ENCODE measurements at places on chromosomes 13 and 19.

DNA sequence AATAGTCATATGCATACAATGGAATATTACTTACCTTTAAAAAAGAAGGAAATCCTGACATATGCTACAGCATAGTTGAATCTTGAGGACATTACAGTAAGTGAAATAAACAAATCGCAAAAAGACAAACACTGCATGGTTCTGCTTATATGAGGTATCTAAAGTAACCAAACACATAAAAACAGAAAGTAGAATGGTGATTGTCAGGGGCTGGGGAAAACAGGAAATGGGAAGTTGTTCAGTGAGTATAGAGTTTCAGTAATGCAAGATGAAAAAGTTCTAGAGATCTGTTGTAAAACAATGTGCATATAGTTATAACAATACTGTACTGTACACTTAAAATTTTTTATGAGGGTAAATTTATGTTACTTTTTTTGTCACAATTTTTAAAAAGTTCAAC is 219.4 kb downstream of the KLF5 start:
- DNase-seq = no peak

DNA sequence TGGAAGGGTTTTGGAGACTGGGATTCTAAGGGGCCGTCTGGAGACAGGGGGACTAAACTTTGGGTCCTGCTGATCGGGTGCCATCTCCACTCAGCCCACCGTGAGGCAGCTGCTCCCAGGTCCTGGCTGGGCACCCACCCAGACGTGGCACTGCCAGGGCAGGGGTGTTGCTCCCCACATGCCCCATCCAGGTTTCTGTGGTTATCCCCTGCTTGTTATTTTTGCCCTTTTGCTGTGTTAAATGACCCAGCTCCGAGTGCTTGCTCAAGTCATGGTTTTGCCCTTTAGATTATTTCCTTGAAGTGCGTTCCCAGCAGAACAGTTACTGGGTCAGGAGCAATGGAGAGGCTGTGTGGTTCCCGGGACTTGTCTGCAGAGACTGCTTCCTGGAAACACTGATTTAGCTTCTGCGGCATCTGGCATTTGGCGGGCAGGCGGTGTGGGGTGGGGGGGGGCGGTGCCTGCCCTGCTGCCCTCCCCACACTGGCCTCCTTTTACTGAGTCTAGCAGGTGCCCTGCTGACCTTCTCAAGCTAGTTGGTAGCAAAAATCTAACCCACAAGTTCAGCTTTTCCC is 1.9 kb downstream of the RAB11B start:
- peak; percentile 67 for DNase-seq

- no peak for DNase-seq
Measured at GRCh38 chr13:79837741-79838450, 356.9 kb downstream of the NDFIP2 start.

GRCh38 chr13:111567637-111568036 is 247.2 kb downstream of the TEX29 start:
- DNase-seq = no peak

- DNase-seq = no peak
Measured at GRCh38 chr19:12946731-12947496, 1.3 kb downstream of the RAD23A start.

DNA sequence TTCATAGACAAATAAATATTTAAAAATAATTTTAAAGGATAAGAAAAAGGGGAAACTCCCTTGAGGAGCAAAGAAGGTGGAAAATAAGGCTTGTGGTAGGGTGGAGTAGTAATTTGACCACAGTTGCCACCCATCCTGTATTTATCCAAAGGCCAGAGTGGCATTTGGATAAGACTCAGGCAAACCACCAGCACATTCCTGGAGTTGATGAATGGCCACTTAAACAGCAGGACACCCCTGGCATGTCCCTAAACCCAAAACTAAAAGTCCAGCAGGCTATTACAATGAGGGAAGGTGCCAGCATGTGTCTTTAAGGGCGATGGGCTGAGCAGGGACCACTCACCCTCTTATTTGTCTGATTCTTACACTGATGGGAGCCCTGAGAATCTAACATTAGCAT is 9.8 kb upstream of the FRY start:
- DNase-seq = no peak

DNA sequence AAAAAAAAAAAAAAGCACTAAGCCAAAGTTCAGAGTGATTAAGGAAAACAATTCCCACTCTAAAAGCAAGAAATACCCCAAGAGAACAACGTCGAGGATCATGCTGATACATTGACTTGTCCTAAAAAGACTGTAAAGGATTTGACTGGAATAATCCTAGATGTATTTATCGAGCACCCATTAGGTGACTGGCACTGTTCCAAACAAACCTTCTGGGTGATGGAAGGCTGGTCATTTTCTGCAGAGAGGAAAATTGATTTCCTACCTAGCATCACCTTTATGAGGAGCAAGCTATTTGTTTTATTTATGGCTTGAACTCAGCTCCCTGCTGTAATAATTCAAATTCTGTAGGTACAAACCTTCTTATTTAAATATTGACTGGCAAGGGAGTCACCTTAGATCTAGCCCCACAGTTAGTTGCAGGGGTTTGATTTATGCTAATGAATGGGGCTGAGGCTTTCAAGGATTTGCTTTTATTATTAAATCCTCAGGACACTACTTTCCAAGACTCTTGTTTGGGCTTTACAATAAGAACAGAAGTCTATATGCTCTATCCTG is 471.0 kb downstream of the OLFM4 start:
- no peak for DNase-seq

DNA sequence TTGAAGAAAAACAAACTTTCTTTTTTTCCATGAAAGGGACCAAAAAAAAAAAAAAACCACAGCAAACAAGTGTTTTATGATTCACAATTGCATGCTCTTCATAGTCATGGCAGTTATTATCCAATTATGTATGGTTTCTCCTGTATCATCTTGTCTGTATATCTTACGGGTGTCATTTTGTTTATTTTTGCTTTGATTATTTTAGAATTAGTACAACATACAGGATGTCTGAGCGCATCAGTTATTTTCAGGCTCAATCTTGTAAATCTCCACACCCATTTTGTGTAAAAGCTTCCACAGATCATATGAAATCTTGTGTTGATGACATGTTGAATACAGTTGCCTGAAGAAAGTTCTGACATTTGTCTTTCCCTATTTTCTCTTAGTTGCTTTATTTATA is 280.3 kb downstream of the KLF5 start:
- no peak for DNase-seq

DNA sequence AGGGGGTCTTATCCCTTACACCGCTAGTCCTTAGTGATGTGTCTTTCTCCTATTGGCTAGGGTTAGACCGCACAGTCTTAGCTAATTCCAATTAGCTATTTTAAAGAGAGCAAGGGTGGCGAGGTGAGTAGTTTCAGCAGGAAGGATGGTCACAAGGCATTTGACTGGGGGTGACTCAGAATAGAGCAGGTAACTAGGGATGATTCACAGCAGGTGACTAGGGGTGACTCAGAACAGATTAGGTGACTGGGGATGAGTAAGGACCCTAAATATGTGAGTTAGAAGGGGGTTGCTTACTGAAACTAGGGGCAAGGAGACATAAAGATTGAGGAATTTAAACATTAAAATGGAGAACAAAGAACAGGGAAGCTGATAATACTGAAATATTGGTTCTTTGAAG is 64.3 kb downstream of the ZNF66 start:
- DNase-seq = no peak

GRCh38 chr19:5929625-5930024 is 15.6 kb downstream of the CAPS start:
- DNase-seq = no peak

- no peak for DNase-seq
Measured at GRCh38 chr13:45872566-45872965, 21.0 kb upstream of the SIAH3 start.

DNA sequence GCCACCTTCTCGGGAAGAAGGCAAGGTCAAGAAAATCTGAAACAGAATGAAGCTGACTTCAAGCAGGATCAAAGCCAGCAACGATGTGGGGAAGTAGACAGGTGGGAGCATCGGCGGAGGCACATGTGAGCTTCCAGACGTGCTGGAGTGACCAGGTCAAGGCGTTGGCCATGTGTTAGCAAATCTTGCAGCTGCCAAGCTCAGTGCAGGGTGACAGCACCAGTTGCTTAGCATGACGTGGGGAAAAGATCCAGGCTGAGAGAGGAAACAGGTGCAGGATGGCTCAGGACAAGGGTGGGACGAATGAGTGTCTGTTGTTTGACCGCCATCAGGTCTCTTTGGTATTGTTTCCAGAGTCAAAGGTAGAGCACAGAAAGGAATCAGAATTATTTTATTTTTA is 92.3 kb downstream of the TNFSF13B start:
- DNase-seq = no peak

DNA sequence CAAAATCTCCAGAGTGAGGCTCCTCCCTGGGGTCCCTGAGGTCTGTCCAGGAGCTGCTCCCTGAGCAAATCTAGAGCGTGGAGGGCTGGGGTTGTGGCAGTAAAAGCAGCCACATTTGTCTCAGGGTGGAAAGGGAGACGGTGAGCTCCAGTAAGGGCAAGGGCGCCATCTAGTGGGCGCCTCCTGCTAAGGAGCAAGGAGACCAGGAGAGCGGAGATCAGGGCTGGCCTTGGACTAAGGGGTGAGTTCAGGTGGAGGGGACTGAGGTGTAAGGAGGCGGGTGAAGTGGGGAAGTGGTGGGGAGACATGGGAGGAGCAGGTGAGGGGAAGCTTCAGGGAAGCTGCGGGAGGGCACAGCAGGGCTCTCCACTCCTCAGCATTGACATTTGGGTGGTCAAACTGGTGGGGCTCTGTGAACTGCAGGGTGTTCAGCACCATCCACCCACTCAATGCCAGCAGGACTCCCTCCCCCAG is 5.3 kb upstream of the CEACAM21 start:
- DNase-seq = peak; percentile 51

DNA sequence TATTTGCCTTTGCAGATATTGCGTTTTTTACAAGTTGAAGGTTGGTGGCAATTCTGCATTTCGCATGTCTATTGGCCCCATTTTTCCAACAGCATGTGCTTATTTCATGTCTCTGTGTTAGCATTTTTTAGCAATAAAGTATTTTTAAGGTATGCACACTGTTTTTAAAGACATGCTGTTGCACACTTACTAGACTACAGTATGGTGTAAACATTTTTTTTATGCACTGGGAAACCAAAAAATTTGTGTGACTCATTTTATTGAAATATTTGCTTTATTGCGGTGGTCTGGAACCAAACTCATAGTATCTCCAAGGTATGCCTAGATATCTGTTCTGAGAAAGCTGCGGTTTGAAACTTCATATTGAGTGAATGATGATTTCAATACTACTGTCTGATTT is 55.4 kb upstream of the RNF113B start:
- no peak for DNase-seq

- DNase-seq = peak; percentile 33
Measured at GRCh38 chr19:50835785-50836542, 2.6 kb upstream of the KLK15 start.

- no peak for DNase-seq
Measured at GRCh38 chr13:30409886-30410704, 12.2 kb upstream of the UBE2L5 start.

DNA sequence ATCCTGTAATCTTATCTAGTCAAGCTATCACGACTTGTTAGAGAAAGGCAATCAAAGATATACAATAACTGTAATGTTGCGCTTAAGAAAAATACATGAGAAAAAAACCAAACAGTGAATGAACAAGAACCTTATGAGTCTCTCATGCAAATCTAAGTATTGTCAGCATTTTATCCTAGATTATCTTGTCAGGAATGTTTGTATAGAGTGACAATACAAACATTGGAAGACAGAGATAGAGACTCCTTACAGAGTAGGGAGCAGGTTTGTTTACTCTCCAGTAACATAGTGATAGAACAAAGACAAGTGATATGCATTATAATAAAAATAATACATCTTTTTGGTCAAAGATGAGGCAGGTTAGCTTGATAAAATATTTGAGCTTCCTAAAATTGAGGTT is 444.8 kb downstream of the SLITRK5 start:
- no peak for DNase-seq

DNA sequence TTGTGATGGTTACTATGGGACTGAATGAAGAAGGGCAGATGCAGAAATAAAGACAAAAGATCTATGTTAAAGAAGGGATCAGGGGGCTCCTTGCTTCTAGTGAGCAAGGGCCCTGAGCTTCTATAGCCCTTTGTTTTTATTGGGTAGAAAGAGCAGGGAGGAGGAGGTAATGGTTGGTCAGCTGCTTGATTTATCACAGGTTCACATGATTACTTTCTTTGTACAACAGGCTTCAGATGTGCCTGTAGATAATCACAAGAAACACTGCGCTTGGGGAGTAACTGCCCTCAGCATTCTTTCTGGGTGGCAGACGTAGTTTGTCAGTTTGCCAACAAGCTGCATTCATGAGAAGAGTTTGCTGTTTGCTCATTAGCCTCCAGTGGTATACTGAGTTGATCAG is 4.8 kb upstream of the ZNF439 start:
- DNase-seq = peak; percentile 8

GRCh38 chr13:104584481-104584880 is 1518.3 kb upstream of the SLC10A2 start:
- DNase-seq = no peak

DNA sequence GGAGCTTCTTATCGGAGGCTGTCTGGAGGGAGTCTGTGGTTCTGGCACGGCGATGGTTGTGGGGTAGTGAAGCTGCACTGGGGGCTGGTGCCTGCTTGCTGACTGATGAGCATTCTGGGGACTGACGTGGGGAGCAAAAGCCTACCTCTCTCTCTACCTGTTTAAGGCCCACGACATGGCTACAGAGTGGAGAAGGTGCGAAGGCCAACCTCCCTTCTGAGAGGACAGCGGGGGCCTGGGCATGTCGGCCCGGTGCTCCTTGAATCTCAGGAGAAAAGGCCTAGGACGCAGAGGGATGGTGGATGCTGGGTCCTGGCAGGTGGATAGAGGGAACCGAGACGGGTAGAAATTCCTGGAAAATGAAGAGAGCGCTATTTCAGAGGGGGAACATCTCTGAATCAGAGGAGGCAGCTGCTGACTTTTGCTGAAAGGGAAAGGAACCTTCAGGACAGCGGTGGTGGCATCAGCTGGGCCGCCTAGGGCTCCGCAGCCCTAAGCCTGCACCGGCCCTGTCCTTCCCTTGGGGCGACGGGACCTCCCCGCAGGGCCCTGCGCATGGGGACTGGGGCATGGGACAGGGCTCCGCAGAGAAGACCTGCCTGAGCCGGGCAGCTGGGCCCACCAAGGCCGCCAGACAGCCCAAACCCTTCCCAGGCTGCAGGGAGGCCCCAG is 35.0 kb upstream of the MEDAG start:
- no peak for DNase-seq

DNA sequence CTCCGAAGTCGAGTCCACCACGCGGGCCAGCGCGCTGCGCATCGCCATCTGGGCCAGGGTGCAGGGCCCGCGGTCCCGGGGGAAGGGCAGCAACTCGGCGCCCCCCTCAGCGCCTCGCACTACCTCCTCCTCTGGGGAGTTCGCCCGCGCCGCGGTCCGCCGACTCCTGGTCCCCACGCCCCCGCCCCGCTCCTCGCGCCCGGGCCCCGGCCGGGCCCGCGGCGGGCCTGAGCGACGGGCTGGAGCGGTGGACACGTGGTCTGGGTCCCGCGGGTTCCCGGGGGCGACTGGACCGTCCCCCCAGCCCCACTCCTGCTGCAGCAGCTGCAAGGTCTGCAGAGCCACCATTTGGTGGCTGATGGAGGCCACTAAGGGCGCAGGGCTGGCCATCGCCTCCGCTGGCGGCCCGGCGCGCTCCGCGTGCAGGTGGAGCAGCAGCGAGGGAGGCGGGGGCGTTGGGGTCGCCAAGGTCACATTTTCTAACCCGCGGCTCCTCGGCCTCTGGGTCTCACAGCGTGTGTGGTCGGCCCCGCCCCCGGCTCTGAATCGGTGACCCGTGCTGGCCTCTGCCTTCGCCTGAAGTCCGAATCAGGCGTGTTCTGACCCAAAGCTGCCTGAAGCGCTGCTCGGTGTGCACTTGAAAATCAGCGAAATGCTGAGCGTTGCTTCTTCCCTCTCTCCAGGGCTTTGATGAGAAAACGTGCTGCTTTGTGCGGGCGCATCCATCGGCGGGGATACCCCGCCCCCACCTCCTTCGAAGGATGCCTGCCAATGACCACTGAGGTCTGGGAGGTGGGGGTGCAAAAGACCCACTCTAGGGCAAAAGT is at the start of gene DLEU7:
Gene DLEU7 (minus strand): TSS at position 436 of the 827 bp plus-strand sequence. CDS start 46 bp downstream, at position 390.
- no peak for DNase-seq
